Stimulated activated CD4-positive, alpha-beta T cell treated with anti-CD3 and anti-CD28 coated beads, Interleukin-2, amount 100 ng/mL, for 48 hours (primary cell): ENCODE measurements at places on chromosomes 16 and 17.

GRCh38 chr17:40000161-40000560, 15.1 kb upstream of the CSF3 start:
- DNase-seq: no peak

- DNase-seq: no peak
Measured at GRCh38 chr16:22843856-22844255, 29.9 kb downstream of the HS3ST2 start.

DNA sequence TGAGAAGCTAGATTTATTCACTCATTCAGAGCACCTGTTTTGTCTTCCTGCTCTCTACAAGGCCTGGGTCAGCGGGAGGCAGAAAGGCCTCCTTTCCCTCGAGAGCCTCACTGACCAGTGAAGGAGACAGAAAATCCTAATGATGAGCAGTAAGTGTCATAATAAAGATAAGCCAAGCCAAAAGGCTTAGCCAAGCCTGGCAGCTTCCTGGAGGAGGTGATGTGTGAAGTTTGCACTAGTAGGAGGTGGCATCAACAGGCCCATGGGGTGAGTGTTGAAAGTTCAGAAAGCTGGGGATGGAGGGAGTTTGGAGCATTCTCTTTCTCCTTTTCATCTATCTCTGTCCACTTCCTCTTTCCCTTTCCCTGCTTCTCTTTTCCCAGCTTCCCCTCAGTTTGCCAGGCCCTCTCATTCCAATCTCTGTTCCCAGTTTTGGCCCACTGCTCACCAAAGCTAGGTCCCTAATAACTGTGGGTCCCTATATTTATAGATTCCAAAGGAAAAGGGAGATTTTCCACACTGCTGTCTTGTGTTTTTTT, 16.5 kb upstream of the SPNS3 start:
- DNase-seq: no peak

GRCh38 chr16:10026593-10026992, 155.6 kb downstream of the GRIN2A start:
- DNase-seq: no peak

DNA sequence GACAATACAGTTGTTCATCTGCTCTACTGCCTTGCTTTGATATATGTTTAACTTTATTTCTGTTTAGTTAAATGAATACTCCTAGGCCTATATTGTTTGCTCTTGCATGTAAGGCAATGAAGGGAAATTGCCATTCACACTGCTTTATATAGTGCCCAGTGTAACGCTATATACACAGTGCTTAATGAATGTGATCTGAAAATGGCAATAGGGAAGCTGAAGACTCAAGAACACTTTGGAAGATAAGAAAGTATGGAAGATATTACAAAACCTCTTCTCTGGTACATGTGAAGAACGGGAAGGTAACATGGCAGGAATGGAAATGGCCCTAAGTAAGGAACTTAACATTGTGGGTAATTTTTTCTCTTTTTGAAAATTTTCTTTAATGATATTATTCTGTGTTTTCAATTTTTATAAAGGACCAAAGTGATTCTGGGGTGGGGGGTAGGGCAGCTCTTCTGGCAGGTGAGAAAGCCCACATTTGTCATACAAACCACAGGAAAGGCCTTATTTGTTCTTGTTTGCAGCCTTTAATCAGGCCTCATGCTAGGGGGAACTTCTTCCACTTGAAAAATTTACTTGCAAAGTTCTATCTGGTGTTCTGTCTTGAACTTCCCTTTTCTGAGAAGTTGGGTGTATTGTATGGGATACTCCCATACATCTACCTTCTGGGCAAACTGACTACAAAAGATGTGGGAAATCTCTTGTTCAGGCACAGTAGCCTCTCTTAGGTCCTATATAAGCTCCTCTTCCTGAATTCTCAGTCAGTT, 100.8 kb upstream of the CORO6 start:
- no peak for DNase-seq

GRCh38 chr17:8324132-8324531, 14.1 kb downstream of the ARHGEF15 start:
- no peak for DNase-seq

GRCh38 chr16:939941-940340, 30.8 kb downstream of the LMF1 start:
- DNase-seq: no peak

DNA sequence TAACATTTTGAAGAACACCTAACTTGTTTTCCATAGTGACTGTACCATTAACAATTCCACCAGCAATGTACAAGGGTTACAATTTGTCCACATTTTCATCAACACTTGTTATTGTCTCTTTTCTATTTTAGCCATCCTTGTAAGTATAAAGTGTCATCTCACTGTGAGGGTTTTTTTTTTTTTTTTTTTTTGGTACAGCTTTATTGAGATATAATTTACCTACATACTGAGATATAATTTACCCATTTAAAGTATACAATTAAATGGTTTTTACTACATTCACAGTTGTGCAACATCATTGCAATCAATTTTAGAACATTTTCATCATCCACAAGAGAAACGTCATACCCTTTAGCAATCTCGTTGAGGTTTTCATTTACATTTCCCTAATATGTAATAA, 17.9 kb upstream of the TMIGD1 start:
- no peak for DNase-seq

DNA sequence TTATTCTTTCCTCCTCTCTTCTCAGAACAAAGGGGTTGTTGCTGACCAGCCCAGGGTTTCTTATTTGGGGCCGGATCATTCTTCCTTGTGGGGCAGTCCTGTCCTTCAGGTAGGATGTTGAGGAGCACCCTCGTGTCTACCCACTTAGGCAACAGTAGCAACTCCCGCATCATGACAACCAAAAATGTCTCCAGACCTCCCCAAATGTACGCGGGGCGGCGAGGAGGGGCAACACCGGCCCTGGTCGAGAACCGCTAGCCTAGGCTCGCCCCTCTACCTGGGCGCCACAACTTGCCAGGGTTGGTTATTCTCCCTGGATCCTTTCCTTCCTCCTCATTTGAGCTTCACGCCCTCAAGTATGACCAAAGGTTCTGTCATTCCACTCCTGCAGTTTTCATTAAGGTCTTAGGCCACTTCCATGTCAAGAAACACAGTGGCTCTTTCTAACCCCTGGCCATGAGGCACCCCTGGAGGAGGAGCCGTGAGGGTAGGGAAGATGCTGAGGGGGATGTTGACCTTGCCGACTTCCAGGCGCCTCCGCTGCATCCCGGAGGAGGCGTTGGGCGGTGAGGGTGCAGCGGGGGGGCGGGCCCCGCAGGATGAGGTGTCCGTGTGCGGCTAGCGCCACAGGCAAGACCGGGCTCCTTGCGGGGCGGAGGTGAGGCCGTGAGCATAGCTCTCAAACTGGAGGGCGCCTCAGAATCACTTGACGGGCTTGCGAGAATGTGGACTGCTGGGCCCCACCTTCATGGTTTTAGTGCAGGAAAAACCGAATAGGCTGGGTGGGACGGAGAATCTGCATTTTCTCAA, 712 bp upstream of the SPECC1 start:
- DNase-seq: peak; percentile 1

DNA sequence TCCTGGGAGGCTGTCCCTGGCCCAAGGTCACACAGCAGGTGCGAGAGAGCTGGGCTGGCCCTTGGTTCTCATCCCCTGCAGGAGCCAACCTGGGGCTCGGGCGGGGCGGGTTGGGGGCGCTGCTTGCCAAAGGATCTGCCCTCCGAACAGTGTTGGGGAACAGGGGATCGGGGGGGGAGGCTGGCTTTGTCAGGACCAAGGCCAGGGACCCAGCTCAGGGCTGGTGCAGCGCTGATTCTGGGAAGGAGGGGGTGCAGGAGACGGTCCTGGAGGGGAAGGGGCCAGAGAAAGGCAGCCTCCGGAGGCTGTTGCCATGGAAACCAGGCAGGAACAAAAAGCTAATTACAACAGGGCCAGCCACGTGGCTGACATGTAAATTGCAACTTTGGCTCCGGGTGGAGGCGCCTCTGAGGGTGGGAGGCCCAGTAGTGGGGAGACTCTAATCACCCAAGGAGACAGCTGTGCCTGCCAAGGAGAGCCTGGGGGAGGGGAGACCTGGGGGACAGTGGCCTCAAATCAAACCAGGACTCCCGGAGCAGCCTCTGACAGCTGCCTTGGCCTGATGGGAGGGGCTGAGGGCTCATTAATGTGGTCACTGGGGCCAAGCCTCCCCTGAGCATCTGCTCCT, 1.3 kb downstream of the TUBB3 start:
- no peak for DNase-seq

DNA sequence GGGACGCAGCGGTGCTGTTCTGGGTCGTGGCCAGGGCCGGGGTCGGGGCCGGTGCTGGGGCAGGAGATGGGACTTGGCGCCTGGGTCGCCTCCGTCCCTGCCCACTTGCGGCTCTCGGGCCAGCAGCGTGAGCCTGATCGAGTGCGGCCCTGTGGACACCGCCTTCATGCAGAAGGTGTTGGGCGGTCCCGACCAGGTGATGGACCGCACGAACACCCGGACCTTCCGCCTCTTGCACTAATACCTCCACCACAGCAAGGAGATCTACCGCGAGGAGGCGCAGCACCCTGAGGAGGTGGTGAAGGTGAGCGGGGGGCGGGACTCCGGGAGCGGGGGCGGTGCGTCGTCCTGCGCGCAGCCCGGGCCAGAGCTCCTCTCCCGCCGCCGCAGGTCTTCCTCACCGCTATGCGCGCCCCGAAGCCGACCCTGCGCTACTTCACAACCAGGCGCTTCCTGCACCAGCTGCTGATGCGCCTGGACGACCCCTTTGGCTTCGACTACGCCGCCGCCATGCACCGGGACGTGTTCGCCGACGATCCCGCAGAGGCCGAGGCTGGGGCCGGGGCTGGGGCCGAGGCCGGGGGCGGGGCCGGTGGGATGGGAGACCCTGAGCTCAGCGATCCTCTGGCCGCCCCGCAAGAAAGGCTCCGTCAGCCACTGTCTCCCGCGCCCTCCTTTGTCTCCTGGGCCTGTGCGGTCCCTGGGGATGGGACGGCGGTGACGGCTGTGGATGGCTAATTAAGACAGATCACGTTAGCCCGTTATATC, 4.5 kb upstream of the HSD17B1 start:
- peak; percentile 67 for DNase-seq

- no peak for DNase-seq
Measured at GRCh38 chr17:55005520-55005919, 37.0 kb downstream of the STXBP4 start.

DNA sequence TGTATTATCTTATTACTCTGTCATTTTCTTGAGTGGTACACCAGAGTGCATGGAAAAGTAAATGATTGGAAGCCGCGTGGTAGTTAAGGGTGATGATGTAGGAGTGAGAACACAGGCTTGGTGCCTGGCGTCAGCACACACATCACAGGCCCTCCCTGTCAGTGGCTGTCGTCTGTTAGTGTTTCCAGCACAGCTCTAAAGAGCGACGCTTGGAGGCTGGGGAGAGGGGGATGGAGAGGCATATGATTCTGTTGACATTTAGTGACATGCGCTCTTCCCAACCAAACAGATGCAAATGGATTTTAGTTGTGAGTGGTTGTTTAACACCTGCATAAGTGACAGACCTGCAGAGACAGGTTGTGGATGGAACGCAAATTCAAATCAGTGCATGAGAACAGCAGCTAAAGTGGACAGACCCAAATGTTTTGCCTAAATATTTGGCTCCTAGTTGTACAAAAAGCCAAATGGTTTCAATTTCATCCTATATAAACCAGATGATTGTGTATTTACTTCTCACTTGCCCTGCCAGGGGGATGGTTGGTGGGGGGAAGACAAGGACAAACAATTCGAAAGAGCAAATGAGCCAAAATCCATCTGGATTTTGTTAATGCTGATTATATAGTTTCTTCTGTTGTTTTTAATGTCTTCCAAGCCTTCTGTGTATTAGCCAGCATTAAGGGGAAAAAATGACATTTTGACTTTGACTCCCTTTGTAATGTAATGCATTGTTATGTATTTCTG, 222.3 kb downstream of the WWOX start:
- no peak for DNase-seq

DNA sequence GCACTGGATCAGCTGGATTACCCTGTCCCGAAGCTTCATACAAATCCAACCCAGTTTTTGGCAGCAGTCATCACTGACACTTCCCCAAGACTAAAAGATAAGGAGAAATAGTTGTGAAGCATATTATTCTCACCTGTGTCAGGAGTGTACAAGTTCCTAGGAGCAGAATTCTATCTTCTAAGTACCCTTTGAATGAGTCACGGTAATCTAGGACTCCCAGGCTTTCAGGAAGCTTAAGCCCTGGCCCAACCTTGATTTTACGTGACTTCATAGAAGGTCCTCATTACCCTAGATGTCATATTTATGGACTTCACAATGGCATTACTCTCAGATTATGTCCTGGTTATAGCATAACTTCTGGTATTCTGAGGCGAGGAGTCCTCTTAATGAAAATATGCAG, 31.9 kb downstream of the CYB561 start:
- DNase-seq: no peak

- DNase-seq: no peak
Measured at GRCh38 chr16:55815320-55815719, 17.6 kb downstream of the CES1 start.

- no peak for DNase-seq
Measured at GRCh38 chr17:31428111-31428510, 36.6 kb downstream of the RAB11FIP4 start.

DNA sequence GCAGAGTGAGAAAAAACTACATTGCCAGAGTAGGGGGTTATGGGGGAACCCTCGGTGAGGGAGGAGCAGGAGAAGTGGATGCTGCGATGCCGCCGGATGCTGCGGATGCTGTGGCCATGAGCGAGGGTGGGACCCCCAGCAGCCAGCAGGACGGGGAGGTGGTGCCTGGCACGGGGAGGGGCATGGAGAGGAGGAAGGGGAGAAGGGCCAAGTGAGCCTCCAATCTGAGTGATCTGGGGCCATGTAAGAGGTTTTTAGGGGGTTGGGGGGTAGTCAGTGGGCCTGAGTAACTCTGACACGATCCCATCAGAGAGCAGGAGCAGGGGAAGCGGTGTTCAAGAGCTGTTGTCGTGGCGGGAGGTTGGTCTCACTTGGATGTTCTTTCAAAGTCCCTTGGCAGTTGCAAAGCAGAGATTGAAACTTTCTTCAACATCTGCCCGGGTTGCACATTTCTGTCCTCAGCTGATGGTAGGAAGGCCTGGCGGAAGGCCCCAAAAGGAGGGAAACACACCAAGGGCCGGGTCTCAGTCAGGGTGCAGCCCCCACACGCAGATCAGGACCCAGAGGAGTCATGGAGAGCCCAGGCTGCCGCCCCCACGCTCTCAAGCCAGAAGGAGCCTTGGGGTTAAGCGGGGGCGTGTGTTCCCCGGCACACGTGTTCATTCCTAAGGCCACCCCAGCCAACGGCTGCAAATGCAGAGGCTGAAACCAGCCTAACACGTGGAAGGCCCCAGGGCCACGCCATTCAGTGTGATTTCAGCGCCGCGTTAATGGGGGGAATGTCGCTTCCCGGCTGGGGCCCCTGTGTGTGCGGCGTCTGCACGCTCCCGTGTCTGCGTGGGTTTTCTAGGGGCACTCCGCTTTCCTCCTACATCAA, 81.7 kb downstream of the ZDHHC7 start:
- DNase-seq: no peak
